Astrocyte of the cerebellum (primary cell): ENCODE measurements at places on chromosomes 12 and 14.

DNA sequence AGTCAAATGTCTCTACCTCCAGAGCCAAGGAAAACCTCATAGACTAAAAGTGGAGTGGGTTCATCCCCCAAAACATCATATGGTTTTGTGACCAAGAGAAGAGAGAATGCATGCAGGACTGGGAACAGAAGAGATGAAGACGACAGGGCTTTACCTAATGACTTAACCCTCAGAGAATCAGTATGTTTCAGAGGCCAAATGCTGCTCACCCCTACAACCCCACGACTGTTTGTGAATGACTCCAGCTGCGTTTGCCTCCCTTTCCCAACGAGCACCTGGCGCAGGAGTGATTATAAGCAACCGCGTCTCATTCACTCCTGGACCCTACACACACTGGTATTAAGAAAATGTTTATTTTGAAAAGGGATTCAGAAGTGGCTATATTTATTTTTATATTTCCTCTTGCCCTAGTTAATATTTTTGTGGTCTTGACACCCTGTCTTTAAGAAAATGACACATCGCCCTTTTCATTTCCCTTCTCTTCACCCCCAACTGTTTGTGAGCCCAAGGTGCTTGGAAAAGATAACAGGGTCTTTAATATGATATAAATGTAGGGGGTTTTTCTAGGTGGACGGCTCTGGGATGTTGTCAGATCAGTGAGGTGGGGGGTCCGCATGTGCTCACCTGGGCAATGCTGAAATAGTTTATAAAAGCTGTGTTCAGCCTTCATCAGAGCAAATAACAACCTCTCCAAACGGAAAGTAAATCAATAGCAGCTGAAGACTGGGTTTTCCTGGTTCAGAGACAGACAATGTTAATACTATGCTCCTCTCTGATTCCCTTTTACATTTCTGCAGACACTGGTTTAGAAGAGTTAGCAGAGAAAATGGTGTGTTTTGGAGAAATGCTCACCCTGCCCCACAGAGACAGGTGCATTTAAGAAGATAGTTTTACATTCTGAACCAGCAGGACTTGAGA is 77.7 kb downstream of the SLC15A4 start:
- DNase-seq: no peak

DNA sequence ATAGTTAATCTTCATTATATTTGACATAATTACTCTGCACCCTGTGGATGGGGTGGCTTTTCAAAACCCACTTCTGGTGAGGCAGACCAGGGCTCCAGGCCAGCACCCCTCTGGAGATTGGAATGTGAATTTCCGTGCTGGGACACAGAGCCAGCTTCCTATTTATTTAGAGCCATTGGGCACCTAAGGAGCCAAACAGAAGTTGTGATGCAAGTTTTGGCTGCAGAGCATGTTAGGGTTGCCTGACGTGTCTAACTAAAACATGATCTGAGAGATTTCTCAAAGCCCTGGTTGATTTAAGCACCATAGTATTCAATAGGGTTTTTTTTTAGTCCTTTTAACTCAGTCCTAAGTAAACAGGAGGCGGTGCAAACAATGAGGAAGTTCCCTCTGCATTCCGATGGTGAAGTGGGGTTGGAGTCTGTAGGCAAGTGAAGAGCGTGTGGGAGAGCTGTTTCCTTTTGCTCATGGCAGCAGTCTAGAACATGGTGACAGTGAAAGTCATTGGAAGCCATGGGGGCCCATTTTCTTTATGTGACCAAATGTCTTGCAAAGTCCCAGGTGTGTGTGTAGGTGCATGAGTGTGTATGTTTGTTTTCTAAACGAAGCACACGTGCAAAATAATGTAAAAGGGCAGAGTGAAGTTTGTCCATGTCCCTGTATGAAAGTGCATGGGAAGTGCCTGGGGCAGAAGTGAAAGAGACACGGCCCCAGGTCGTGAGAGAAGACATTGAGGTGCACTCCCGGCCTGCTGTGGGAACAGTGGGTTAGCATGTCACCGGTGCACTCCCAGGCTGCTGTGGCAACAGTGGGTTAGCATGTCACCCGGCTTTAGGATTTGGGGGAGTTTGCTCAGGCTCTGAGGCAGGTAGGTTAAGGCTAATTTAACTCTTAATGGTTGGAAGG is 117.7 kb downstream of the PRKCH start:
- DNase-seq: peak; percentile 82

GRCh38 chr14:90507428-90507827 is 110.6 kb downstream of the CALM1 start:
- no peak for DNase-seq

- peak; percentile 67 for DNase-seq
These were observed 1.2 kb upstream of the NEMF start for GRCh38 chr14:49853572-49854375.

DNA sequence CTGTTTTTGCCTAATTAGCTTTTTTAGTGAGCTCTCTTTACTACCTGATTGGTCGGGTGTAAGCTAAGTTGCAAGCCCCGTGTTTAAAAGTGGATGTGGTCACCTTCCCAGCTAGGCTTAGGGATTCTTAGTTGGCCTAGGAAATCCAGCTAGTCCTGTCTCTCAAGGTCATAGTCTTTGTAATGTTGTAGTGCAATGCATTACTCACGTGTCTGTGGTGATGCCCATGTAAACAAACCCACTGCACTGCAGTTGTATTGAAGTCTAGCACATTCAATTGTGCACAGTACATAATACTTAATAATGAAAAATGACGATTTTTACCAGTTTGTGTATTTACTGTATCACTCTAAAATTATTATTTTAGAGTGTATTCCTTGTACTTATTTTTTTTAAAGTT is 335.5 kb downstream of the NUAK1 start:
- no peak for DNase-seq

GRCh38 chr12:78018939-78019338 is 188.2 kb downstream of the NAV3 start:
- no peak for DNase-seq

DNA sequence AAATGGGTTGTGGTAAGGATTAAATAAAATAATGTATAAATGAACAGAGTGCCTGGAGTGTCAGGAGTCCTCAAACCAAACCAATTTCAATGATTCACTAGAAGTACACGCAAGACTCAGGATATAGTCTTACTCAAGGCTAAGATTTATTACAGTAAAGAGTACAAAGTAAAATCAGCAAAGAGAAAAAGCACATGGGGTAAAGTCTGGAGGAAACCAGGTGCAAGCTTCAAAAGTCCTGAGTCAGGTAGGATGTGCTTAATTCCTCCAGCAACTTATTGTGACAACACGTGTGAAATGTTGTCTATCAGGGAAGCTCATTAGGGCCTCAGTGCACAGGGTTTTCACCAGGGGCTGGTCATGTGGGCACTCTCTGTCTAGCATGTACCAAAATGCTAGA is 105.8 kb upstream of the NAP1L1 start:
- DNase-seq: no peak

GRCh38 chr12:64933791-64934190 is 109.3 kb downstream of the TBC1D30 start:
- no peak for DNase-seq

DNA sequence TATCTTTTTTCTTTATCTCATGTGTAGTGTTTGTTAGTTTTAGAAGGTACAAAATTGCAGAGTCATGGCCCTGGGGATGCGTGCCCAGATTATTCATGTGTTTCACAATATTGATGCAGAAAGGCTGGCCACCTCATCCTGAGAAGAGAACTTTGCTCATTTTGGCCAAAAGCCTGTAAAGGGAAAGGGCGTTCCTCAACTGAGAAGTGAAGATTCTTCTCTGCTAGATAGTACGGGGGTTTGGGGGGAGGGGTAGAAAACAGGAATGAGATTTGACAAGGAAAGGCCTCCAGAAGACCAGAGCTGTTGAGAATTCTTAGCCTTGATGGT is 1.7 kb downstream of the MGST1 start:
- peak; percentile 79 for DNase-seq

DNA sequence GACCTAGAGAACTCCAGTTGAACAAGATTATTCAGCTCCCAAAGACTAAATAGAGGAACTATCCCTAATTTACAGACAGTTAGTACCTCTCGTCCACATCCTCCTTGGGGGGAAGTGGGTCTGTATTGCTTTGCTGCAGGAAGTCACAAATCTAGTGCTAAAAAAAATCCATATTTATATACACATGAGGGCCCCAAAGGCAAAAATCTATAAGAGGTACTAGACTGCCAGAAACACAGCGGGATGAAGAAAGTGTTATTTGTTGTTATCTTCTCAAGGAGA is 190.1 kb downstream of the TTC8 start:
- no peak for DNase-seq

GRCh38 chr12:115203701-115204100 is 519.7 kb upstream of the TBX3 start:
- peak; percentile 54 for DNase-seq

- DNase-seq: no peak
These were observed 85.6 kb downstream of the SLC2A13 start for GRCh38 chr12:40020261-40020691.

DNA sequence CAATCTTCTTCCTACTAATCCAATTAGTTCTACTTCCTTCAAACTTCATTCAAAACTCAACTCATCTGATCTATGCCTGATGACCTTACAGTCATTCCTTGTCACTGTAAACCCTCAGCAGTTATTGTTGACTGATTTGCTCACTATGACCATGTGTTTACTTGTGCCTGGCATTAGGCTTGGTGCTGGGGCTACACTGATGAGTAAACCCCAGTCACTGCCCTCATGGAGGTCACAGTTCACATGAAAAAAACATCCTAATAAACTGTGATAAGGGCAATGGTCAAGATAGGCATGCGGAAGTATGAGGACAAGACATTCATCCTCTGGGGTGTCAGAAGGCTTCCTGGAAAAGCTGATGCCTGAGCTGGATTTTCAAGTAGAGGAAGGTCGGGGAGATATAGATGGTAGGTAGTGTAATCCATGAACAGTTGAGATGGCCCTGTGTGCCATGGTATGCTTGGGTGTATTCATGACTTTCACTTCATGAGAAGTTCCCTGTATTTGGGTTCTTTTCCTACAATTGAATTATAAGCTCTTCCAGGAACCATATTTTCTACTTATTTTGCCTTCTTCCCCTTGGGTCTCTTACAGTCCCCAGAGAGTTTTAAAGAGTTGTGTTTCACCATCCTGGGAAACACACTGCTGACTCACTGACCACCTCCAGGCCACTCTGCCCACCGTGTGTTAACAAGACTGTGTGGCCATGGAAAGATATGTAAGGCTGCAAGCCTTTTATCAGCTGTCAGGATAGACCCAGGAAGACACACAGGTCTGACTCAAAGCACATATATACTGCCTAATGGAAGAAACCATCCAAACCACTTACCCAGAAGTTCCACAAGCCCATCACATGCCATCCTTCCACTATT is 38.7 kb upstream of the DUSP6 start:
- peak; percentile 28 for DNase-seq

GRCh38 chr14:94934276-94934810 is 164.4 kb upstream of the GSC start:
- no peak for DNase-seq

DNA sequence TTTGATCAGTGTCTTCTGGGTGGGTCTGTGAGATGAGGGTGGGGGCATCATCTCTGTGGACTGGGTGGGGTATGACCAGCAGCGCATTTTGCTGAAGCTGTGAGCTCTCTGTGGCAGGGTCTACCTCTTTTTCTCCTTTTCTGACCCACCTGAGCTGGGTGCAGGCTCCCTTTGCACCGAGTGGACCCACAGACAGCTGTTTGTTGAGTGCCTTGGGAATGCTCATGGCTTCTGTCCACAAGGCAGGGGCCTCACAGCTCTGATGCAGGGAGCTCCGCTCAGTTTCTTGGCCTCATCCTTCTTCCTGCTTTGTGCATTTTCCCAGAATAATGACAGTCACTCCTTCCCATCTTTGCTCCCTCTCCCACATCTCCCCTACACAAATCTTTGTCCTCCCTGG is 380.6 kb downstream of the DPF3 start:
- DNase-seq: no peak

GRCh38 chr12:3138941-3139511 is 61.8 kb downstream of the TSPAN9 start:
- DNase-seq: peak; percentile 49

DNA sequence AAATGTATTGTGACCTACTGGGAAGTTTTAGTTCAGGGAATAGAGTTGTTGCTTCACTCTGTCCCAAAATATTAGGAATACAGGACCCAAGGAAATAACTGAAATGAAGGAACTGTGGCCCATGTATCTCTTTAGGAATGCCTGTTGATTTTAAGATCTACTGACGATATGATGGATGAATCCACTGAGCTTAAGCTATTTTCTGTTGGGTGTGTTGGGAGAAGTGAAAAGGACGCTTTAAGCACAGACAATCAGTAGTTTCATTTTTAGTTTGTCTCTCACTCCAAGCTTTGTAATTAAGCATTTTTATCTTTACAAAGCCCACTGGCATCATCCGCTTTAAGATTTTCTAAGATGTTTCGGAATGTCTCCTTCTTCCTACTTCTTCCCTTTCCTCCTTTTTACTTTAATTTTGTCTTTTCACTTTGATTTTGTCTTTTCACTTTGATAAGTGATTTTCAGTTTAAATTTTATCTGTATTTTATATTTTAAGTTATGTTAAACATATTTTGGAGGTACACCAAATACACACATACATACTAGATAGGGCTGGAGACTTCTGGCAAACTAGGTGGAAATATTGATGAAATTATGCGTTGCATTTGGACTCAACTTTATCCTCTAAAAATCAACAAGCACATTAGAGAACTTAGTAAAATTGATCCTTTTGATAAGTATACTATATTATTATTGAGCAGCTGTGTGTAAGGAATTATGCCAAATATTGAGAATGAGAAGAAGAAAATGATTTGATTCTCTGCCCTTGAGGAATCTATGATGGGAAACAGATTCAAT is 52.3 kb upstream of the USP44 start:
- DNase-seq: no peak

- DNase-seq: no peak
These were observed 88.2 kb upstream of the PAWR start for GRCh38 chr12:79778802-79779448.

DNA sequence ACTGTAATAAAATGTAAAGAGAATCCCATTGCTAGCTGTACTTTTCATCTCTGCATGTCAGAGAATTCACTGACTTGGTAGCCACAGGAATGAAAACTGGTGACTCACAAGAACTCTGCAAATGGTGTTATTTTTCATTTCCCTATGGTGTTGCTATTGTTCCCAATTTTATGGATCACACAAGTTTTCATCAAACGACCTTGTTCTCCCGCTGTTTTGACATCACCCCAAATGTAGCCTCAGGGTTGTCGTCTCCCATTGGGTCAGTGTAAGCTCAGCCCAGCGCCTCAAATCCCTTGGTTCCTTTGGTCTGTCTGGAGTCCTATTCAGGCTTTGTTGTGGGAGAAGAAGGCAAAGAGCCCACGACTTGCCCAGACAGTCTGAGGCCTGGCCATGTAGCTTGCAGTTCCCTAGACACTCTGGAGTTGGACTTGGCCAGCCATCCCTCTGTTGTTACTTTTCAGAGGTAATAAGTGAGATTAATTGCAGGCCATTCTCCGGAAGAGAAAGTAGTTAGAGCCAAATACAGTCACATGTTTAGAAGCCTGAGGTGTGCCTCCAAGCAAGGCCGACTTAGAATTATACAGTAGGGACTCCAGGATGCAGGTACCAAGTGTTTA is 159.2 kb downstream of the TGFB3 start:
- peak; percentile 97 for DNase-seq
